Activated CD4-positive, CD25-positive, alpha-beta regulatory T cell treated with anti-CD3 and anti-CD28 coated beads, Interleukin-2, amount 50 U/mL, for 72 hours (primary cell): ENCODE measurements at places on chromosomes 1 and 21.

- no peak for DNase-seq
Measured at GRCh38 chr1:26684763-26685508, 10.9 kb upstream of the ARID1A start.

DNA sequence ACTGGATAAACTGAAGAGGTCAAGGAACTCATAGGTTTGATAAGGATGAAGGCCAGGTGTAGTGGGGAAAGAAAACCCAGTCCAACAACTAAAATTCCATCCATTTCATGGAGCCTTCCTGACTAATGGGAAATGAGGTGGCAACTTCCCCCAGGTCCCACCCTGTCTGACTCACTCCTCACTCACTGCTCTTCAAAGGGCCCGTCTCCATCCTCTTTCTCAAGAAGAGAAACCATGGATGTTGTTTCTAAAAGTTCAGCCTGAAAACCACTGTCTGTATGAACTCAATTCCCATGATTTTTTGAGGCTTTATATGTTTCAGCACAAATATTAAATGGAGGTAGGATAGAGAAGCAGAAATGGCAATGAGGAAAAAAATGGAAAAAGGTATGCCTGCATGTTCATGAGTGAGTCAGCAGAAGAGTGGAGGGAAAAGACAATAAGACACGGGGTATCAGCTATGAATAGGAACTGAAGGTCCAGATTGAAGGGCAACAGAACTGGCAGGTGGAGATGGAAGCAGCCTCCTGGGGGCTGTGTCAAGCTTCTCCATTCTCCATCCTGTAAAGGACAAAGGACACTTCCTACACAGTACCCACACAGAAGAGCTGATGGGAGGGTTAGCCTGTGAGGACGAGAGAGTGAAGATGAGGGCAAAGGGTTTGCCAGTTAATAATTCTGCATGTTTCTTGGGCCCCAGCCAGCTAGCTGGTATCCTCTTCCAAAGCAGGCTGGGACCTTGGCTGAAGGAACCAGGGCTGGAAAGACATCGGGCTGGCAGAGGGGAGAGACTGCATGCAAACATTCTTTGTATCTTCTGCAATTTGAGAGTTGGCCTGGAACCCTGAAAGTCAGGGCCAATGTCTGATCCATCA lies 5.5 kb upstream of the ELOVL1 start:
- no peak for DNase-seq

DNA sequence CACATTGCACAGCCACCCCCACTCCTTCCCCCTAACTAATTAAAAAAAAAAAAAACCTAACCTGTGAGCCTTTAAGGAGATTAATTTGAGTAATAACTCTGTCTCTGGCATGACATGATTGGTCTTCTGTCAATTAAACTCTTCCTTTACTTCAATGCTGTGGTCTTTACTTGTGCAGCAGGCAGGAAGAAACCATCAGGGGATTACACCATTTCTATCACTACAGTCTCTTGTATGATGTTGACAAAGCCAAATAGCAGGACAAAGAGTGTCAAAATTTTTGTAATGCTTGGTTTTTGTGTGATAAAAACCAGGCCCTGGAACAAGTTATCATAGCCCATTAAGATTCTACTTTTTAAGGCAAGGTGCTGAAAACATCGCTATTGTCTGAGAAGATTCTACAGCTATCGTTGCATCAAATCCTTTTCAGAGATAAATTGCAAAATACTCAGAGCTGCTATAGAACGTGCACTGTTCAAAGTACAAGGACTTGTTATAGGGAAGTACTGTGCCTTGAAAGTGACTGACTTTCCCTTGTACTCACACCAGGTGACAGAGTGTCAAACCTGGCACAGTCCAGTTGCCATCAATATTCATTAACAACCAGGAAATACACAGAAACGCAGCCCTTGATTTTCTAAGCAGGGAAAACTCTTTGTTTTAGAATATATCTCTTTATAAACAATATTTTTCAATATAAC lies 37.7 kb downstream of the LHX9 start:
- no peak for DNase-seq

- DNase-seq = no peak
Measured at GRCh38 chr21:44927259-44927586, 6.5 kb upstream of the ITGB2 start.
